ENCODE measurements at places on chromosomes 13 and 19.
A peak's percentile ranks its signal among the peaks of the same experiment; 100 is the strongest.

DNA sequence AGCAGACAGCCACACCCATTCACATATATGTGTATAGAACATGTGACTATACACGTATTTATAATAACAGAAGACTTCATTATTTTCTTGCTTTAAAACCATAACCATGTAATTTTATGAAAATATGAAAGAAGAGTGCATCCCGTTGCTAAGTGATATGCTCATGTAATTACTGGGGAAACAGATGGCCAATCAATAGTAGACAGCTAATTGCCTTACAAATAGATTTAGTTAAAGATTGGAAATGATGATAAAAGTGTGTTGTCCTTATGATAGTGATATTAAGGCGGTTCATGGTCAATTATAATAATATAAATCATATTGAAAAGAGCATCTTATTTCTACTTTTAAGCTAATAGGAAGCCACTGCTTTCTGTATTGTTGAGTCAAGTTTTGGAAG is 95.9 kb downstream of the RFC3 start:
- no peak for DNase-seq

DNA sequence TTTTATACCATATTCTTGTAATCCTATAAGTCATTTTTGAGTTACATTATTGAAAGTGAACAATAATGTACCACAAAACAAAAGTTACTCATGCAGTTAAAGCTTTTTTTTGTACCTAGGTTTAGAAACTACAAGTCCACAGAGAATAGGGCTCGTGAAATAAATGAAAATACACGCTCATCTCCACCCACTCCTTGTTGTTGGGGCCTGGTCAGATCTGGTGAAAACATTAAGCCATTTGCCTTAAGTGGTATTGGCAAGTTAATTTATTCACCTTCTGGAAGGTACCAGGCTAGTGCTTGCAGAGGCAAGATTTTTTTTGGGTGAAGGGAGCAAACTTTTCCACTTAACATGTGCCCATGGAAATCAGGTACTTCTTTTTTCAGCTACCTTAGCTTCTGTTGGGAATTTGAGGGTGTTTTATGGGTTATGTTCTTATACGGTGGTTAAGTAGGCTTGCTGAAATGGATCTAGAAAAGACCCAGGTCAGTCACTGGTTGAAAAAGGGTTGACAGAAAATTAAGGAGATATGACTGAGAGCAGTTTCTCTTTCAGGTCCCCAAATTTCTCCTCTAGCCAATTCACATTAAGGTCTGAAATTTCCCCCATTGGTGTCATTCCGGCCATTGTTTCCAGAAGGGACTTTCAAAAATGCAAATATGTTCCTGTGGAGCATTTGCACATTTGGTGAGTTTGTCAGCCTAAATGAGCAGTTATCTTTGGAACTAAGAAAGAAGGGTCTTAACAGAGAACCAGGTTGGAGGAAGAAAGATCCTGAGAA is 143.3 kb downstream of the KCNRG start:
- DNase-seq, result no peak

DNA sequence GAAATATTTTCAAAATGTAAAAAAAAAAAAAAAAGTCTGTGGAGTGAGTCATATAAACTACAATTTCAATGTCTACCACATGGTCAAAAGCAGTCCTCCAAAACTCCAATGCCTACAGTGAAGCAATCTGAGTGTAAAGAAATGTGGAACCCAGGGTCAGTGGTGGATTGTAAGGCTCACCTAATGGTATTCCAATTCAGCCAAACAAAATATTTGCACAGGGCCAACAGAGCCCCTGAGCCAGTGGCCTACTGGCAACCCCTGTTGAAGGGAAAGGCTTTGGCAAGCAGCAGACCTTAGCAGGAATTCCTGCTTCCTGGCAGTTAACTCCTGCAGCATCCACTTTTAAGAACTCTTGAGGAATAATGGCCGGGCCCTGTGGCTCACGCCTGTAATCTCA is 3.4 kb downstream of the DNMT1 start:
- DNase-seq, result no peak

GRCh38 chr13:99659226-99659625 is 158.0 kb downstream of the TM9SF2 start:
- no peak for DNase-seq

- peak; percentile 94 for DNase-seq
These were observed 7.5 kb upstream of the MADCAM1 start for GRCh38 chr19:488505-489417.

DNA sequence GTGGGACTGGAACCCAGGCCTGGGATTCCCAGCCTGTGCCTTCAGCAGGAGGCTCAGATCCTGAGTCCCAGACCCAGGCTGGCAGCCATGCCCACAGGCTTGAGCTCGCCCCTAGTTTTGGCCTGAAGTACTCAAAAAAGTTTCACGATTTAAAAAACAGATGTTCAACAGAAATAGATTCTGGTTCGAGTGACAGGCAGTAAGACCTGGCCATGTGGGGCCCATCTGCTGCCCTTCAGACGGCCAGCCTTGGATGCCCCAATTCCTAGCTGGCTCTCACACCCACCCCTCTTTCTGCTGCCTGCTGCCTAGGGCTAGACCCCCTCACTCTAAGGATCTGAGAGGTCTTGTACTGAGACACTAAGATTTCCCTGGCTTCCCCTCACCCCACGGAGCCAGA is 2.8 kb upstream of the DMPK start:
- no peak for DNase-seq

- DNase-seq, result no peak
These were observed 26.2 kb upstream of the SLITRK6 start for GRCh38 chr13:85825454-85825853.

All from CD4-positive, alpha-beta T cell treated with Interleukin-2 at 100 ng/mL for 4 hours (primary cell).